Activated CD8-positive, alpha-beta memory T cell treated with anti-CD3 and anti-CD28 coated beads for 48 hours (primary cell): ENCODE measurements at places on chromosomes 12 and 14.

DNA sequence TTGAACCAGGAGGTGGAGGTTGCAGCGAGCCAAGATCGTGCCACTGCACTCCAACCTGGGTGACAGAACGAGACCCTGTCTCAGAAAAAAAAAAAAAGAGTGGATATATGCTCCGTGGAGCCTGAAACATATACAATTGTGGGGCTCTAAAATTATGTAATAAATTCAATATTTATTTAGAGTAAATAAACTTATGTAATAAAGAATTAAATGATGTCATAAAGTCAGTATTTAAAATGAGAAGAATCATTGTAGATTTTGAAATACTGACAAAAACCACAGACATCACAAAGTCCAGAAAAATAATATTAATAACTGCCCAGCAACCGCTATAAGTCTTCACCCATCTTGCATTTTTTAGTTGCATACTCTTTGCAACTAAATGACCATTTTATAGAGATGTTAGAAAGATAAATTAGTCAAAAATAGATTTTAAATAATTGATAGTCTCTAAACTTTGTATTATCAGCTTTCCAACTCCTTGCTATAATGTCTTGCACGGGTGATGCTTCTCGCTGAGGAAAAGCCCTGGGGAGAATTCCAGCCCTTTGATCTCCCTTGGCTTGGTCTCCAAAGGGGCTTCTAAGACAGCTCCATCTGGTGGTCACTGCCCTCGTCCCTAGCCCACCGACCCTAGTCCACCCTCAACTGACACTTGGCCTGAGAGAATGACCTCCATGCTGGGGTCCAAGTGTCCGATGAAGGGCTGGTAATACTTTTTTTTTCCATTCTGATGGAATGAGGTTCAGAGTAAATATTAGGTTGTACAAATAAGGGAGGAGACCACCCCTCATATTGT, 7.9 kb upstream of the TMBIM6 start:
- no peak for DNase-seq

GRCh38 chr14:52442166-52442565, 110.1 kb downstream of the TXNDC16 start:
- no peak for DNase-seq

- no peak for DNase-seq
Measured at GRCh38 chr12:117028254-117028653, 71.0 kb downstream of the TESC start.

- no peak for DNase-seq
Measured at GRCh38 chr12:95591731-95592130, 40.5 kb upstream of the USP44 start.

GRCh38 chr14:21913759-21914158, 240.1 kb upstream of the OR4E1 start:
- no peak for DNase-seq

GRCh38 chr14:103220134-103220981, 97.1 kb downstream of the TNFAIP2 start:
- no peak for DNase-seq

DNA sequence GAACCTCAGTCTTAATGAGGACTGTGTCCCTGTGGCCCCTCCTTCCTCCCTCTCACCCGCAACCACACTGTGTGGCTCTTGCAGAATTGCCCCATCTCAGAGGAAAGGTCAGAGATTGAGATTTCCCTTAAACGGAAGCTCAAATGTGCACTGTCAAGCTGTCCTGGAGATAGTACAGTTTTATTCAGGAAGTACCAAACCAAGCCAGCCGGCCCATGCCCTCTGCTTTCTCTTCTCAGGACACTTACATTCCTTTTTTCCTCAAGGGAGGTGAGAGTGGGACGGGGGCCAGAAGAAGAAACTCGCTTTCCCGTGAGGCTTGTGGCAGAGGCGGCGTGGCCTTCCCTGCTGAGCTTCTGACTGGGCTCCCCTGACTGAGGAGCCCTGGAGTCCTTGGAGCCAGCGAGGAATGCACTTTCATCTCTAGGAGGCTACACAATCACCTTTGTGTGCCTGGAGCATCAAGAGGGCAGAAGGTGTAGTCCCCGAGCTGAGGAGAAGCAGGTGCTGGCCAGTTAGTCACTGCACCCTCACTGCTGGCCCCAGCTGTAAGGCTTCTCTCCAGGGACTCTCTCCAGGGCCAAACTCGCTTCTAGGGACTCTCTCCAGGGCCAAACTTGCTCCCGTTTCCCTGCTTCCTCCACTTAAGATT, 24.1 kb upstream of the ATP2A2 start:
- DNase-seq: no peak

DNA sequence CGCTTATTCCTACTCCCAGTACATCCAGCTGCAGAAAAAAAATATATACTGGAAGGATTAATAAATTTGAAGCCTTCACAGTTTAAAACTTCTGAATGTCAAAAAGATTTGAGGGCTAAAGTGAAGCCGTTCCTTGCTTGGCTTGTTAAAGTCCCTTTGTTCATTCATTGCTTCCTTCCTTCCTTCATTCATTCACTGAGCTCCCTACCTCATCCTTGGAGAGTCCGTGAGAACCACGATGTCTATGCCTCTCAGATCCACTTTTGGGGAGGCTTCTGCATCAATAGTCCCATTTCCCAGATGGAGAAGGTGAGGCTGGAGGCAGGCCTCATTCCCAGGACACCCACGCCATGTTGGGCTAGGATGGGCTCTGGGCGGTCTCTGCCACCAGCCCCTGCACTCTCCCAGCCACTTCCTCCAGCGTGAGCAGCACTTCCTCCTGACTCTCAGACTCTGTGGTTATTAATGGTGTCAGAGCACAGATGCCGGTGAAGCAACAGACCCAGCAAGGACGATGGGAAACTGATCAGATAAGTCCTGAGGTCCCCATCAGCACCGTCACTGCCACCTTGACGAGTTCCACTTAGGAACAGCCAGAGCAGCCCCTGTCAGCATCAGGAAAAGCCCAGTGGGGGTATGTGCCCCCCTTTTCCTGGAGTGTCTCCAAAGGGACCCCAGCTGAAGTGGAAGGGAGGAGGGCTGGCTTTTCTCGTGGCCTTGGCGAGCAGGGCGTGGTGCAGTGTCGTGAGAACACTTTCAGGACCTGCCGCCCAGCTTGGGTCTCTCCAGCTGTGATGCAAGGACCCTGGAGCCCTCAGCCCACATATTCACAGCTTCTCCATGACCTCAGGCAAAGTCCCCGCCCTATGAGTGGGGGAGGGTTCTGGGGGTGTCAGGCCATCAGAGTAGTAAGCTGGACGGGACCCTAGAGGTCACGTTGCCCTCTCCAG, 21.2 kb downstream of the ASB2 start:
- DNase-seq: no peak

DNA sequence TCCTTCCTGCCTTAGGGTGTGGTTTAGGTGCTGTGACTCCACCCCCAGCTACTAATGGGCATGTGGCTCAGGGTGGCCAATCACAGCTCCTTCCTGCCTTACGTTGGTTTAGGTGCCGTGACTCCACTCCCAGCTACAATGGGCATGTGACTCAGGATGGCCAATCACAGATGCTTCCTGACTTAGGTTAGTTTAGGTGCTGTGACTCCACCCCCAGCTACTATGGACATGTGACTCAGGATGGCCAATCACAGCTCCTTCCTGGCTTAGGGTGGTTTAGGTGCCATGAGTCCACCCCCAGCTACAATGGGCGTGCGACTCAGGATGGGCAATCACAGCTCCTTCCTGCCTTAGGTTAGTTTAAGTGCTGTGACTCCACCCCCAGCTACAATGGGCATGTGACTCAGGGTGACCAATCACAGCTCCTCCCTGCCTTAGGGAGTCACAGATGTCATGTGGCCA, 163.9 kb downstream of the TBX5 start:
- no peak for DNase-seq

- no peak for DNase-seq
Measured at GRCh38 chr14:68693926-68694325, 98.9 kb downstream of the ZFP36L1 start.

GRCh38 chr14:77509366-77509765, 10.8 kb upstream of the ISM2 start:
- DNase-seq: no peak

DNA sequence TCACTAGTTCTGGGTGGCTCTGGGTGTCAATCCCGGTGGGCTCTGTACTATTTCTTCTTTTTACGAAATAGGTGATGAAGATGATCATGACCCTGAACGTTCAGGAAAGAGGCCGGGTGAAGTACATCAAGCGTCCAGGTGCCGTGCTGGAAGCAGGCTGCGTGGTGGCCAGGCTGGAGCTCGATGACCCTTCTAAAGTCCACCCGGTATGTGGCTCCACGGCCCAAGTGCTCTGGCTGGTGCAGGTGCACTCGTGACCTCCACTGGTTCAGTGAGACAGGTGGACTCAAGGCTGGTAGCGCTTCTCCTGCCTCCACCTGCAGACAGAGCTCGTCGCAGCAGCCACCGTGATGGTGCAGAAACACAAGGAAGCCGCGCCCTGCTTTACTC, 85.1 kb downstream of the ACACB start:
- DNase-seq: no peak

DNA sequence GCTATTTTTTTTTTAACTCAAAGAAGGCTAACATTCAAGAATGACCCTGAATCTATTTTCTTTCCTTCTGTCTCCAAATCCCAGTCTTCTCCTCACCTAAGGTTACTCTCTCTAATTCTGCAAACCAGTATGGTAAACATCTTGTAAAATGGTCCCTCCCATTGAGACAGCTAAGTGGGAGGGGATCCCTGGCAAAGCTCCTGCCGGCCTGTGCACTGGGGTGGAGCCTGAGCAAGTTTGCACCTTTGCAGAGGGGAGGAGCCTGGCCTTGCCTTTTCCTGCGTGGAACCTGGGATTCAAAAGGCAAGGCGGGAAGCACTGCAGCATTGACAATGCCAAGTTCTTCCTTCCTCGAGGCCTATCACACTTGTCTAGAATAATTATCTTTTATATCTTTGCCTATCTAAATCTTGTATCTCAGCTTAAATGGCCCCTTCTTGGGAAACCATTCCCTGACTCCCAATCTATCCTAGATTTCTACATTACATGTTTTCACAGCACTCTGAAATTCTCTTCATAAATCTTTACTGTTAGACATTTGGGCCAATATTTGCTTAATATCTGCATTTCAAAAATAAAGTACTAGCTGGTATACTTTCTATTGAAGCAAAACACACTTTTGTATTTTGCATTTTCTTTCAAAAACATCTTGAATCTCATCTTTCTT, 83.0 kb downstream of the EPS8 start:
- no peak for DNase-seq

DNA sequence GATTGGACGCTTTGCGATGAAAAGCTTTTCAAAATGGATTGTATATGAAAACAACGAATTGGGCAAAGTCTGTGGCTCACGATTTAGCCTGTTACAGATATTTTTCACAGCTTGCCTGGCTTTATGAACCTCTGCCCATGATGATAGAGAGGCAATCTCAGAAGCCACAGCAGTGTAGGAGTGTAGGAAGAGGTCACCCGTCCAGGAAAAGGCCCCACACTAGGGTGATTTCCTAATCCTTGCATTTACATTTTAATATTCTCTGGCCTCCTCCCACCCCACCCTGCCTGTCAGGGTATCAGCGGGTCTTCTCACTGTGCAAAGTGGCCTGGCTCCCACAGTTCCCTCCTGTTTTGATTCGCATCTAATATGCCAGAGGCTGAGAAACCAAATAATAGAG, 81.8 kb upstream of the FOXN3 start:
- no peak for DNase-seq

GRCh38 chr14:79325071-79325470, 886.2 kb downstream of the DIO2 start:
- DNase-seq: no peak

DNA sequence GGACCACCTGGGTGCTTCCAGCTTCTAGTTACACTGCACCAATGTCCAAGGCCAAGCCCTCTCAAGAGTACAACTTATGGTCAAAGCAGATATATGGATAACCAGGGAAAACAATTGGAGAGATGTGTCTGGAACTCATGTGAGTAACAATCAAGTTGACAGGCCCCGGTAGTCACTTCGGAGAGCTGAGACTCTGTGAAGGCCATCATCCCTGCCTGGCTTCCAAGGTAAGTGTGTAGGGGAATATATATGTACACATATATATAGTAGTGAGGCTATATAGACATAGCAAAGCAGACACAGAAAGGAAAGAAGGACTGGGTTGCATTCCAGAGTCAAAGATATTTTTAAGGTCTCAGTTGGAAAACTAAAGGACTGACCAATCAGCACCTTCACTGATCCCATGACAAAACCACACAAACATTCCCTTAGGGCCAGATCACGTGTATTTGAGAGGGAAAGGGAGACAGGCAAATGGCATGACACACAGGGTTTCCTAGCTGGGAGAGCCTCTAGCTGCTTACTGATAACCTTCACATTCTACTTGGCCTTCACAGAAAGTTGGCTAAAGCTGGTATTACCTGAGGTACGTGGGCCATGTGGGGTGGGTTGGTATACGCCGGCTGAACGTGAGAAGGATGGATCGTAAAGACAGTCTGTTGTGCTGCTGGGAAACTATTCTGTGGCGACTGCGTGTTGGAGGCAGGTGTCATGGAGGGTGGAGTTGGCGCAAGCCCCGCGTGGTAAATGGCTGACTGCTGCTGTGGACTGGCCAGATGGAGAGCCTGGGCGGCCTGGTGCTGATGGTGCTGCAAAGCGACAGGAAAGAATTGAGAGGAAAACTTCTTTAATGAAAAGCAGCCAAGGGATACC, 50.0 kb downstream of the SH2B3 start:
- DNase-seq: no peak

- no peak for DNase-seq
Measured at GRCh38 chr12:96143392-96143791, 50.8 kb upstream of the ELK3 start.

- DNase-seq: no peak
Measured at GRCh38 chr14:23932639-23933038, 20.9 kb upstream of the DHRS4 start.

- DNase-seq: no peak
Measured at GRCh38 chr12:26599096-26599695, 233.8 kb downstream of the ITPR2 start.

DNA sequence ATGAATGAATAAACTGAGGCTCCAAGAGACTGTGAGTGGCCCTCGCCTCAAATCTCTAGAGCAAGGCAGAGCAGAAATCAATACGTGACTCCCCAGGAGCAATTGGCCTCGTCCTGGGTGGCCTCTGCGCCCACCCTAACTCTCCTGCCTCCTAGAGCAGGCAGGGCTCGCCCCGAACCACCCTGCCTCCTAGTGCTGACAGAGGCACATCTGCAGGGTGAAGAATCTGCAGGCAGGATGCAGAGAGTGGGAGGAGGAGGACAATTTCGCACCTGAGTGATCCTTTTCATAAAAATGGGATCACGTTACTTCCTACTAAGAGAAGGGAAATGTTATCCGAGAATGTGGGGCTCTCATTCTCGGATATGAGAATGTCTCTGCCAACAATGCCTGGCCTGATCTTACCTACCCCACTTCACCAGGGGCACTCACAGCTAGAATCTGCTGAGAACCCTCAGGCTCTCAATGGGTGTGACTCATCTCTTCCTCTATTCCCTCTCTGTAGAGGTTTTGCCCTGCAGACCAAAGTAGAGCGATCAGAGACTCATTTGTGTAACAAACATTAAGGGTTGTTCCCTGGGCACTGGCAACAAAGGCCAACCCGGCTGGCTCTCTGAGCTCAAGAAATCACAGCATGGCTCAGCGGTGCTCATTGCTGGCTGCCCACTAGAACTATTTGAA, 61.7 kb upstream of the BCL2L14 start:
- peak; percentile 31 for DNase-seq
